ENCODE measurements at places on chromosomes 7 and 10. TPM values are rescaled to one million over a fixed set of nuclear protein-coding genes. Genes with fewer than 3 reads are reported as not detected.

AFAP1L2 gene
- 5.0 TPM for total RNA-seq

GRCh38 chr10:51020200-51020599 is 54.1 kb upstream of the PRKG1 start:
- DNase-seq: no peak
- H3K4me1 ChIP-seq: no peaks in the 10 kb centered on the region
- H3K27ac ChIP-seq: no peak overlapping the region
- H3K36me3 ChIP-seq: no peaks in the 10 kb centered on the region
- H3K4me3 ChIP-seq: no peak overlapping the region

GRCh38 chr10:1589257-1589656 is 148.1 kb downstream of the ADARB2 start:
- H3K4me1 ChIP-seq: no peaks in the 10 kb centered on the region
- no peak overlapping the region for H3K27ac ChIP-seq
- H3K36me3 ChIP-seq: peaks cover 9% of the 10 kb centered on the region

GRCh38 chr7:156079156-156079555 is 266.9 kb upstream of the SHH start:
- H3K27me3 ChIP-seq: peaks cover 4% of the 10 kb centered on the region
- H3K4me1 ChIP-seq: no peaks in the 10 kb centered on the region
- no peak overlapping the region for H3K4me3 ChIP-seq
- H3K27ac ChIP-seq: no peak overlapping the region

GRCh38 chr10:97974526-97975525 is 55.6 kb downstream of the CRTAC1 start:
- no peak overlapping the region for H3K27ac ChIP-seq
- H3K4me3 ChIP-seq: peak overlapping the region; percentile 71
- H3K4me1 ChIP-seq: peaks cover 24% of the 10 kb centered on the region
- no peaks in the 10 kb centered on the region for H3K36me3 ChIP-seq

- no peak overlapping the region for H3K27ac ChIP-seq
- DNase-seq: no peak
- H3K4me1 ChIP-seq: peaks cover 9% of the 10 kb centered on the region
Measured at GRCh38 chr10:36538953-36539586, 586.3 kb upstream of the ANKRD30A start.

- peak overlapping the region; percentile 14 for H3K4me3 ChIP-seq
- peaks cover 7% of the 10 kb centered on the region for H3K27me3 ChIP-seq
- no peak overlapping the region for H3K27ac ChIP-seq
- DNase-seq: no peak
- peaks cover 20% of the 10 kb centered on the region for H3K36me3 ChIP-seq
Measured at GRCh38 chr10:31758495-31758894, 170.1 kb downstream of the ARHGAP12 start.

GRCh38 chr7:2821842-2822507 is 22.1 kb downstream of the GNA12 start:
- peaks cover under 1% of the 10 kb centered on the region for H3K36me3 ChIP-seq
- no peak for DNase-seq
- no peaks in the 10 kb centered on the region for H3K27me3 ChIP-seq
- peak overlapping the region; percentile 100 for H3K27ac ChIP-seq
- peak overlapping the region; percentile 50 for H3K4me3 ChIP-seq

DNA sequence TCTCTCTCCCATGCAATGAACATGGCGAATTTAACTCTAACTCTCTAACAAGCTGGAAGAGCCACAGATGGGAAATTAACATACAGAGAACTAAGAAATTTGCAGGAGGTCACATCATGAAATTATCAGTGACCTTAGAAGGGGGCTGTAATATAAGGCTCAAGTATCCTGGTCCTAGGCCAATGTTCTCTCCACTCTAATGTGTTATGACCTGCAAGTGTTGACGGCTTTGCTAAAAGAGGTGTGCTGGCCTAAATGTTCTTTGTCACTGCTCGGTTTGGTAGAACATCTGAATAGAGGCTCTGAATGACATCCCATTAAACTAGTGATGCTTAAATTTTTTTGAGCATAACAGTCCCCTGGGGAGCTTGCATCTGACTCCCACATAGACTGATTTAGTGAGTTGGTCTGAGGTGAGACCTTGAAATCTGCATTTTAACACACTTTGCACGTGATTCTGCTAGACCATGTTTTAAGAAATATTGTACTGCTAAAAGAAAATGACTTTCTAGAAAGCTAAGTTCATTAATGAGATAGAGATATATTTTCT is 129.3 kb downstream of the GFRA1 start:
- DNase-seq: no peak
- H3K4me3 ChIP-seq: no peak overlapping the region
- no peaks in the 10 kb centered on the region for H3K27me3 ChIP-seq
- H3K4me1 ChIP-seq: peaks cover 21% of the 10 kb centered on the region

All from WTC11 (cell line).